ENCODE measurements at places on chromosomes 3 and 15.
A peak's percentile ranks its signal among the peaks of the same experiment; 100 is the strongest.

GRCh38 chr3:194686816-194687637 lies 1.3 kb downstream of the FAM43A start:
- DNase-seq = peak; percentile 69

- no peak for DNase-seq
Observed at GRCh38 chr15:95401587-95401986, 928.9 kb upstream of the NR2F2 start.

DNA sequence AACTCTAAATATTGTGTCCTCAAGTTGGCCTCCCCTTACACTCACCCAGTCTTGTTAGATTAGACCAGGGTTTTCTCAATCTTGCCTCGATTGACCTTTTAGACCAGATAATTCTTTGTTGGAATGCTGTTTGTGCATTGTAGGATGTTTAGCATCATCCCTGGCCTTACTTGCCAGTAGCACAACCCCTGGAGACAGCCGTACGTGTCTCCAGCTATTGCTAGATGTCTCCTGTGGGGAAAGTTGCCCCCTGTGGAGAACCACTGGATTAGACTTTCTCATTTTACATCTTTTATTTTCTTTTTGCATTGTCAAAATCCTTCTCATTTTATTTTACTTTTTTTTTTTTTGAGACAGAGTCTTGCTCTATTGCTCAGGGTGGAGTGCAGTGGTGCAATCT lies 2.2 kb downstream of the WDR6 start:
- no peak for DNase-seq

DNA sequence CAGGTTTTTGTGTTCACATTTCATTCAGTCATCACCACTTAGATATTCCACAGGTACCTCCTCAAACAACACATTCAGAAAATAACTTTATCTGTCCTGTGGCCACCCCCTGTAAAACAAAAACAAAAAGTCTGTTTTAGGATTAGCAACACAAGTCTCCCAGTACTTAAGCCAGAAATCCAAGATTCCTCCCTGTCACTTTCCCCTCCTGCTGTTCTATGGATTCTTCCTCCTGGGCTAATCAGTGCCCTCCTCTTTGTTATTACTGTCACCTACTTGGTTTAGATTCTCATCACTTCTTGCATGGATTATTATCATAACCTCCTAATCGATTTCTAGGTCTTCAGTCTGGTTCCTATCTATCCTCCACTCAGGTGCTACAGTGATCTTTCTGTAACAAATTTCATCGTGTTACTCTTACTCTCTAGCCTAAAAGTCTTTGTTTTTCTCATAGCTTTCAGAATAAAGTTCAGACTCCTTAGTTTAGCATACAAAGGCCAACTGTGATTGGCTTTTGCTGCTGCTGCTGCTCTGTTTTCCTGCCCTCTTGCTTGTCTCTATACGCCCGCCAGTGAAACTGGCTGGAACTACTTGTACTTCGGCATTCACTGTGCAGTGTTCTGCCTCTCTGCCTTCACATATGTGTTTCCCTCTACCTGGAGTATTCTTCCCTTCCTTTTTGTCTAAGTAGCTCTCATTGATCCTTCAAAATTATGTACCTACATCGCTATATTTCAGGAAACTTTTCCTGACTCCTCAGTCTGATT lies 32.2 kb downstream of the PPP2R3A start:
- no peak for DNase-seq

GRCh38 chr3:124373524-124373923 lies 356.7 kb upstream of the UMPS start:
- no peak for DNase-seq

- peak; percentile 42 for DNase-seq
Observed at GRCh38 chr3:184448321-184449160, 68.7 kb downstream of the CHRD start.

DNA sequence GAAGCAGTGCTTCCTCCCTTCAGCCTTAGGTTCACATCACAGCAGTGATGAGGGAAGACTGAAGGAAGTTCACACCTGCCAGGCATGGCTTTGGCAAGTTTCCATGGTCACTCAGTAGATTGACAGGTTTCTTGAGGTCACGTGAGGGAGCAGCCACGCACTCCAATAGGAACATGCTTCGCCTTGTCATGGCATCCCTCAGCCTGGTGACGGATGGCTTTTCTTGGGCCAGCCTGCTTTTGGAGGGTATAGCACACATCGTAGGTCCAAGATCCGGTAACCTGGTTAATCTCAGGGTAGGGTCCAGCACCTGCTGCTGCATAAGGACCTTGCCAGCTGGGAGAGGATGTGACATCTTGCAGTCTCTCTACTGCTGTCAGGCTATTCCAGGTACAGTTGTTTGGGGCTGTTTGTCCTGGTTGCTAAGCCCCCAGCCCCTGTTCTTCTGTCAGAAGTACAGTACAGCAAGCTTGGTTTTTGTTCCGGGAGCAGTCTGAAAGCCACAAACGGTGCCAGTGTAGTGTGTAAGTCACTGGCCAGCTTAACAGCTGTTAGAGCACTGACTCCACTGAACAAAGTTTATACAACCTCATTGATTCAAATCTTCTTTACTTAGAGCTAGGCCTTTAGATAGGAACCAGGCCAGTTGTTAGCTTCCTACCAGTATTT lies 42.3 kb downstream of the PSMD6 start:
- DNase-seq = no peak

GRCh38 chr3:154290187-154290586 lies 34.1 kb downstream of the DHX36 start:
- no peak for DNase-seq

DNA sequence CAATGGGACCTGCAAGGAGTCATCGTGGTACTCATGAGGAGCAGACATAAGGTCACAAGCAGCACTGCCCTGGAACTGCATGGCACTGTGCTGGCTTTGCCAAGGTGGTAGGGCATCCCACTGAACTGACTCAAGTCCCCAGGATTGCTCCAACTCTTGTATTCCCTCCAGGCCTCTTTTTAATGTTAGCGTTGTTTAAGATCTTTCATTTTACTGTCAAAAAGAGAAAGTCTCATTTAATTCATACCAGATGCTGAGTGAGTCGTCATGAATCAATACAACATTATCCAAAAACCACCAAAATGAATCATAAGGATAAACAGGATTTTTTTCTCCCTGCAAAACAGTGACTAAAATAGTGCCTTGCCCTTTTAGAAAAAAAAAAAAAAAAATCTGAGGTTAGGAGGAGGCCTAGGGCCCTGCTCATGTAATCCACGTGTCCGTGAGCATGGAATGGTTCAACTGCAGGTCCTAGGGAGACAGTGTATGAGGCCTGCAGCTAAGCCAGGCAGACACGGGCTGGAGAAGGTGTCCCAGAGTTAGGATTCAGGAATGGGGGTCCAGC lies 36.7 kb upstream of the BLM start:
- DNase-seq = no peak

GRCh38 chr3:197811343-197811742 lies 20.3 kb downstream of the LRCH3 start:
- DNase-seq = no peak

GRCh38 chr3:161890147-161890625 lies 393.6 kb downstream of the OTOL1 start:
- peak; percentile 41 for DNase-seq

DNA sequence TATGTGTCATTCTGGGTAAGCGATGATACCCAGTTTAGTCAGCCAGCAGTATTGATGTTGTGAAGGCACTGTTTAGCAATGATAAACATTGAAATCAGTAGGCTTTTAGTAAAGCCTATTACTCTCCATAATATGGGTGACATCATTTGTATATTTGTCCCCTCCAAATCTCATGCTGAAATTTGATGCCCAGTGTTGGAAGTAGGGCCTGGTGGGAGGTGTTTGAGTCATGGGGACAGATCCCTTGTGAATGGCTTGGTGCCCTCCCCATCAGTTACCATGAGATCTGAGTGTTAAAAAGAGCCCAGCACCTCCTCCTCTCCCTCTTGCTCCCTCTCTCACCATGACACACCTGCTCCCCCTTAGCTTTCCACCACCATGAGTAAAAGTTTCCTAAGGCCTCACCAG lies 31.4 kb upstream of the FAN1 start:
- peak; percentile 47 for DNase-seq

DNA sequence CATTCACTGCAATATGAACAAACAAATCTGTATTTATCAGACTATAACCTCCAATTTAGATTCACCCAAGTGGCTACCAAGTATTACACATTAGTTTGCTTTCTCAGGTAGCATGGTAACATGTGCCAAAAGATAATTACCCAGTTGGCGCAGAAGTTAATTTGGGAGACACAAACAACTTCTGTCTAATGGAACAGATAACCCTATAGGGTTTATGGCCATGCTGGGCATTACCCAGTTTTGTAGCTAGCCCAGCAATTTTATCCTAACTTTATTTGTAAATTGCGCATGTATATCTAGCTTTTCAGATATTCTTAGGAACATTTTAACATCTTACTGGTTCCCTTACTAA lies 780 bp downstream of the RPL22L1 start:
- DNase-seq = no peak

DNA sequence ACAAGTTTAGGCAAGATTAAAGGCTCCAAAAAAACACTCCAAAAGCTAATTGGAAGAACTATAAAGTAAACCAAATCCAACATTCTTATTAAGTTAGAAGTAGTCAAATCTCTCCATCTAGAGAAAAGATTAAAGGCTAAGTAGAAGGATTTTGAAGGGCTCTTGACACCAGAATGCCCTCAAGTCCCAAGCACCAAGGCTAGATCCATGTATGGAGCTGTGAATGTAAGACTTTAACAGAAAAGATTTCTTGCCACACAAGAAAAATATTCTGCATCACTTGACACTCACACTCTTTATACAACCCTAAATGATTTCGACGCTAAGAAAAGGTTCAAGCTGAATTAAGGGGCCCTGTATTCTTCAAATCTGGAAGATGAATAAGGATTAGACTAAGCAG lies 345.2 kb downstream of the VGLL3 start:
- no peak for DNase-seq

GRCh38 chr15:61057376-61057775 lies 171.7 kb downstream of the RORA start:
- no peak for DNase-seq

- DNase-seq = peak; percentile 86
Observed at GRCh38 chr3:187736418-187736871, 8.8 kb downstream of the BCL6 start.

GRCh38 chr3:4581920-4582611 lies 88.9 kb downstream of the ITPR1 start:
- no peak for DNase-seq

DNA sequence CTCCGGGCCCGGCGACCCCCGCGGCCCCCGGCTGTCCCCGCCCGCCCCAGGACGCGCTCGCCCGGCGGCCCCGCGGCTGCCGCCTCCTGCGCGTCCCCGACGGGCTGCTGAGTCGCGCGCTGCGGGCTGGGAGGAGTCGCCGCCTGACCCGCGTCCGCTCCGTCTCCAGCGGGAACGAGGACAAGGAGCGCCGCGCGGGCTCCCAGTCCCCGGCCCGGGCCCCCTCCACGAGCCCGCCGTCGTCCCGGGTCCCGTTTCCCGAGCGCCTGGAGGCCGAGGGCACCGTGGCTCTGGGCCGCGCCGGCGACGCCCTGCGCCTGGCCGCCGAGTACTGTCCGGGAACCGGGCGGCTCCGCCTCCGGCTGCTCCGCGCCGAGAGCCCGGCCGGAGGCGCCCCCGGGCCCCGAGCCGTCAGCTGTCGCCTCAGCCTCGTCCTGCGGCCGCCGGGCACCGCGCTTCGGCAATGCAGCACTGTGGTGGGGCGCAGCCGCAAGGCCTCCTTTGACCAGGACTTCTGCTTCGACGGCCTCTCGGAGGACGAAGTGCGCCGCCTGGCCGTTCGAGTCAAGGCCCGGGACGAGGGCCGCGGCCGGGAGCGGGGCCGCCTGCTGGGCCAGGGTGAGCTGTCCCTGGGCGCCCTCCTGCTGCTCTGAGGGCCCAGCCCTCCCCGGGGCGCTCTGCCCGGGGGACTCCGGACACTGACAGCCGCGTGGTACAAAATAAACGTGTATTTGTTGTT lies 1.5 kb downstream of the C2CD4A start:
- DNase-seq = peak; percentile 78

GRCh38 chr3:157290766-157291165 lies 130.8 kb upstream of the CCNL1 start:
- DNase-seq = no peak

DNA sequence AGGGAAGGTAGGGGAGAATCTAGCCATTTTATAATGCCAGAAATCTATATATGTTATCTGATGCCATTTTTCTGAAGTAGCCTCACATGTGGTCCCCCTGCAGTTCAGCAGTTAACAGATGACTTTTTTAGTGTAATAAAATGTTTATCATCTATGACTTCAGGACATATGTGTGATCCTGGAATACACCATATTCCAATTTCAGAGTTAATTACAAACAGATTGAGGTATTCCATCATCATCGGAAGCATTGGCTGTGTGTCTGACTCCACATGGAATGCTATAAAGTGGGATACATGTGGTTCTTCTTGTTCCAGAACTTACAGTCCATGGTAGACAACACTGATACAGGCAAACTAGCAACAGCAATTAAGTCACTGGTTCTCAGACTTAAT lies 45.9 kb upstream of the LIMD1 start:
- no peak for DNase-seq

- no peak for DNase-seq
Observed at GRCh38 chr3:197399486-197399885, 101.1 kb upstream of the DLG1 start.

GRCh38 chr3:80770106-80771074 lies 991.1 kb downstream of the GBE1 start:
- peak; percentile 93 for DNase-seq

GRCh38 chr3:46921041-46921440 lies 43.5 kb downstream of the PTH1R start:
- no peak for DNase-seq

GRCh38 chr3:1552831-1553230 lies 460.0 kb downstream of the CNTN6 start:
- no peak for DNase-seq

GRCh38 chr3:908839-909238 lies 184.0 kb upstream of the CNTN6 start:
- peak; percentile 39 for DNase-seq

GRCh38 chr3:109187390-109187789 lies 50.9 kb downstream of the C3orf85 start:
- DNase-seq = no peak

DNA sequence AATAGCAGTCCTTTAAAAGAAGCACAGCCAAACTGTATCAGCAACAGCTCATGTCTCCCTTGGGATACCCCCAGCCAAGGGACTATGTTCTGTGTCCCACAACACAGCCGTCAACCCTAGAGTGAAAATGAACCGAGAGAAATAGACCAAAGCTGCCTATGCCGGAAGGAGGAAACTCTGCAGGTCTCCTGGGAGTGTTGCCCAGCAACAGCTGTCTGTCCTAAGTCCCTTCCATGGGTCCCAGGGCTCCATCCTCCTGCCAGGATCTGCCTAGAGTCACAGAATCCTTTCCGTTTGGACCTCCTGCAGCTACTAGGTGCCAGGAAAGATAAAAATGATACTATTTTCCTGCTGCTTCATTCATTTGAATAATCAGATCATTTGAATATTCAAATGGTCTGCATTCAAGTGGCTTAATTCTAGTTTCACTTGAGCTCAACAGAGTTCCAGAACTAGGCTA lies 53.1 kb downstream of the TRANK1 start:
- DNase-seq = no peak

- no peak for DNase-seq
Observed at GRCh38 chr3:151869181-151869580, 4.3 kb upstream of the SUCNR1 start.
